Testis (tissue), 5 donors: ENCODE measurements at places on chromosomes 12 and 14. TPM values are rescaled to one million over a fixed set of nuclear protein-coding genes. Genes with fewer than 3 reads are reported as not detected.

GRCh38 chr12:104664351-104664750, 207.6 kb downstream of the CHST11 start:
- peak; percentile 45 for DNase-seq

DNA sequence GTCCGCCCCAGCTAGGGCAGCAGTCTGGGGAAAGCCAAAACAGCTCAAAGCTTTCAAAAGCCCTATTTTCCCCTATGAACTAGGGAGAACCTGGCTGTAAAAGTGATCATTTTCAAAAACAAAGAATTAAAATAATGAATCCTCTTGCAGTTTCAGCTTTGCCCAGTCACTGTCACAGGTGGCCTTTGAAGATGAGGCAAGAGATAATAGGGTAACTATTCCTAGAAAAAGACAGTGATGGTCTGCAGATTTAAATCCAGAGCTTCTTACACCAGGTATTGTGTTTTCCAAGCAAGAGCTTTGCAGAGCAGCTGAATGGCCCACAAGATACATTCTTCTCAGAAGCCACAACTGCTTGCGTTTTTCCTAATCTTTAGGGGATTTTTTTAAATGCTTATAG, 80.2 kb upstream of the NUDT4 start:
- no peak for DNase-seq

Gene SDR9C7
- polyA plus RNA-seq = 0.46 TPM

Gene PLA2G1B
- polyA plus RNA-seq = 3.6 TPM

GRCh38 chr14:50173891-50174290, 57.5 kb downstream of the SOS2 start:
- no peak for DNase-seq

GRCh38 chr12:65339161-65339560, 60.7 kb downstream of the MSRB3 start:
- no peak for DNase-seq

DNA sequence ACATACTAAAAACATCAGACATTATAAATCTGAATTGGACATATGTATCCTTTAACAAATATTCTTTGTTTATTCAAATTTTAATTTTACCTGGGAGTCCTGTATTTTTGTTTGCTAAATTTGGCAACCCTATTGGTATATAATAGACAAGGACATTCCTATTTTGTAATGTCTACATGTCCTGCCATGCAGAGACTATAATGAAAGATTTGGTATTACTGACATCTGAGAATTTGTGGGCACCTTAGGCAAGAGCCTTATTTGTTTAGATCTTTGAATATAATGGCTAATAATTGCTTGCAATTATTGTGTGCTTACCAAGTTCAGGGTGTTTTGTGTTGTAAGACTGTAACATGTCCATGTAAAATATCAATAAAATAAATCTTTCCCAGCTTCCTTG, 334.4 kb downstream of the KCNH5 start:
- no peak for DNase-seq

- no peak for DNase-seq
Observed at GRCh38 chr12:116613256-116613655, 54.1 kb downstream of the MAP1LC3B2 start.

- no peak for DNase-seq
Observed at GRCh38 chr14:38762845-38763244, 340.2 kb downstream of the SEC23A start.

Gene CCDC60
- polyA plus RNA-seq = 35.6 TPM

DNA sequence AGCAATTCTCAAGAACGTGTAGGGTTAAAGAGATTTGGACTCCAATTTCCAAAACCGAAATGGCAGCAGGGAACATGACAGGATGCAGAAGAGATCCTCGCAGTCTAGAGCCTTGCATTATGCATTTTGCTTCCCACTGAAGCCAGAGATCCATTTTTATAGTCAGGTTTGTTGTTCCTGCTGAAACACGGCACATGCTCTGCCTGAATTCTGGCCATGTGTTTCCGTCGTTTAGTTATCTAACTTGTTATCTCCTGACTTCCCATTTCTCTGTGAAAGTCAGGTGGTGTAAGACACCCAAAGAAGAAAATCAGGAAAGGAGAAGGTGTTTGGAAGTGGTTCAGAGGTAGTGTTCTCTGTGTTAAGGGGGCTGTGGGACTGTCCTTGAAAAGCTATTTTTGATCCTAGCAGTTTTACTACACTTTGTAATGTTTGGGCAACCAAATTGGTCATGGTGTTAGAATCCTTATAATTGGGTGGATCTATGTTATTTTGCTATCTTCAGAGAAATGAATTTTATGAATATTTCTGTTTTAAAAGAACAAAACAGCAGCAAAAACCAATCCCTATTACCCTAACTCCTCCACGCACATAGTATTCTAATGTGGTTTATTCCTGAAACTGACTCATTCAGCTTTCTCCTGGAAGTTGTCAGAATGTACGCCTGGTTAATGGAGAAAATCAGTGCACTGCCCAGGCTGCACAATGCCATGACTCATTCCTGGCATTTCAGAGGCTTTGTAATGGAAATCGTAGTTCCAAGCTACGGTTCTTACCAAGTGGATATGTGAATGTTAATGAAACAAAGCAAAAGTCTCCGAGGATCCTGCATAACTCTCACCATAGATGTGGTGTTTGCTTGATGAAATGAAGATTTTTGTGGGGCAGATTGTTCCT, 110.1 kb downstream of the SAMD4A start:
- no peak for DNase-seq

DNA sequence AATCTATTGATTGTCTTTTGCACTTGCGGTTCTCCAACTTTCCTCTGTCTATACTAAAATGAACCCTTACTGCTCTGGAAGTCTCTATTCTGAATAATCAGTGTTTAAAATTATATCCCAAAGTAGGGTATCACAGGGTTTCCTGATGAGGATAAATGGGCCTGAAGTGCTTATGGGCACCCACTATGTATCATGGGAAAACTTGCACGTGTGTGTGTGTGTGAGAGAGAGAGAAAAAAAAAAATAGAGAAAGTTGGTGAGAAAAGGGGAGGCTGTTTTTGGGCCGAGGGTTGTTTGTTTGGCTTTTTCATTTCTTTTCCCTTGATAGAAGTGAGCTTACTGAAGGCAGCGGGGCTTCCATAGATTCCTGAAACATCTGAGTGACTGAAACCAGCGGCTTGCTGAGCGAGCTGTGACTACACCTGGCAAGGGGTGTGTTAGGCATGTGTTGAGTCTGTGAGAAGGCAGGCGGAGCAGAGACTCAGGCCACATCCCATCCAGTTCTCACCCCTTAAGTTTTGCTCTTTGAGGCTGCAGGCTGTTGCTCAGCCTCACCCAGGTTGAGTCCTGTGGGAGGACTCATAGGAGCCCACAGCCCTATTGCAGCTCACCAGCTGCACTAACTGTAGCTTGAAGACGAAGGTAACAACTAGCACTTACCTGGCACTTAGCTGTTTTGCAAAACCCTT, 17.2 kb downstream of the PPFIBP1 start:
- DNase-seq = no peak

DNA sequence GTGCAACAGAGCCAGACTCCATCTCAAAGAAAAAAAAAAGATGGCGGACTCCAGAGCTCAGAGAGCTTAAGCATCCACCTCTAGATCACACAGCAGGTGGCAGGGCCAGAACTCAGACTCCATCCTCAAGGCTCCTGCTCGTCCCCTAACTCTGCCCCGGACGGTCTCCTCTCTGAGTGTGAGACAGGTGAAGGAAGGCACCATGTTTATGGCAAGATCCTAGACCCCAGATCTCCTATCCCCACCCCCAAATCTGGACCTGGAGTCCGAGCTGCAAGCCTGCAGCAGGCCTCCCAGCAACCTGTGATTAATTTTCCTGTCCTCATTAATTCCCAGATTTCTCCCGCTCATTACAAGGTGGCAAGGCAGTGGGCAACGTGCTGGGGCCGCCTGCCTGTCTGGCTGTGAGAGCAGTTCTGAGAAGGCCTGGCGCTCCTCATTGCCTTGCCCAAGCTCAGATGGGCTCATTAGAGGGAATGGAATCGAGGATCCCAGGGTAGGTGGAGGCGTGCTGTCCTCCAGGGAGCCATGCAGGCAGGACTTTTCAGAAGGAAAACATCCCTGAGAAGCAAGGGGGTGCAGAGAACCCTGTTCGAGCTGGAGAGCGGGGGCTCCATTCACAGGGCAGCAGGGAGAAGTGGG, 296.6 kb upstream of the RTL1 start:
- no peak for DNase-seq

DNA sequence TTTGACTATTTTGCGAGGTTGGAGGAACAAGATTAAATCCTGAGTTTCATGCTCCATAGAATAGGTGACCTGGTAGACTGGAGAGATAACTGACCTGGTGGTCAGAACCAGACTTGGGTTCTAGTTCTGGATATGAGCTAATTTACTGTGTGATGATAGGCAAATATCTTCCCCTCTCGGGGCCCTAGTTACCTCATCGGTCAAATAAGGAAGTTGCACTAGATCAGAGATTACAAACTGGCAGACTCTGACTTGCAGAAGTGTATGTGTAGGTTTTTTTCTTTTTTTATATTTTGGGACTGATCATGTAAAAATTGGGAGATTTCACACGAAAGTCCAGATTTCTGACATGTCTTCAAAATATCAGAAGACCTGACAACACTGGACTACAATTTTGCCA, 37.0 kb downstream of the RPH3A start:
- no peak for DNase-seq

DNA sequence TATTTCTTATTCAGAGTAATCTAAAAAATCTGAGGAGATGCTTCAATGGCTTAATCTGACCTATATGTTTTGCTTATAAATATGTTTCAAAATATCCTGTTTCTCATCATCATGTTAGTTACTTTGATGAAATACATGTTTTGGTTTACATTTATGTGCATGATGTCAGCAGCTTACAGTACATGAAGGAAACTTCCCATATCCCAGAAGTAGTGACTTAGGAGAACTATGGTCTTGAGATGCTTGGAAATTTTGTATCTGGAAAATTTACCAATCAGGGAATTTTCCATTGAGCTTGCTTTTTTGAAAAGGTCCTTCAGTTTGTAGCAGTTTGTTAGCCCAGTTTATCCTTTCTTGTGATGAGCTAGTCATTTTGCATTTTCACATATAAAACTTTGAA, 73.3 kb downstream of the RASSF8 start:
- no peak for DNase-seq

- peak; percentile 21 for DNase-seq
Observed at GRCh38 chr12:96434107-96434506, 33.9 kb upstream of the CDK17 start.

GRCh38 chr14:67618617-67619063, 1.1 kb upstream of the ARG2 start:
- no peak for DNase-seq

DNA sequence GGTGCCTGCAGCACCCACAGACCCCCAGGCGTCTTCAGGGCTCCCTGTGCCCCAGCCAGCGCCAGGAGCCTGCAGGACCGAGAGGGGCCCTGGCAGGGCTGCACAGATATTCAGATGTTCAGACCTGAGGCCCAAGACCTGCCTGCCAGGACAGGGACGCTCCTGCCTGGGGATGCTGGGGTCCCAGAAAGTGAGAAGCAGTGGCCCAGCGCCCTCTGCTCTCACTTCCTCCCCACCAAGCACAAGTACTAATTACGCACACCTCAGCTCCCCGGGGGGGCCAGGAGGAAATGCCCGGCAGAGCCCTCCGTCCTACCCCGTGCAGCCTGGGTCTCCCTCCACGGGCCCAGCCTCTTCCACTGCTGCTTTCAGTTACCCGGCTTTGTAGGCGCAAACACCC, 28.8 kb upstream of the INF2 start:
- DNase-seq = no peak

DNA sequence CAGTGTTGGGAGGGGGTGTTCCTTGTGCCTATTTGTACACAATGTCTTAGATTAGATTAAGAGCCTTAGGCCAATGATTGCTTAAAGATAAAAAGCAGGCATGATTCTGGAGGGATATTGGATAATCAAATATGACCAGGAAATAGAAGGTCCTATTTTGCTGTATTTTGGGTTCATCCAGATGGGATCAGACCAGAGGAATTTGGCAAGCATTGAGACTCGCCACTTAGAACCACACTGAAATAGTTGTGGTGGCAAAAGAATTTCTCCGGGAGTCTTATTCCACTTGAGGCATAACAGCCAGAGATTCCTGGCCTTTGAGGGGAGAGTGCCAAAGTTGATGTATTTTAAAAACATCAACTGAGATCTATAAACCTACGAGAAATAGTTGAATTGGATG, 327.2 kb downstream of the RAD51B start:
- DNase-seq = no peak

Gene RAD9B
- polyA plus RNA-seq = 21.8 TPM

- no peak for DNase-seq
Observed at GRCh38 chr12:6262623-6263022, 47.9 kb upstream of the PLEKHG6 start.

- DNase-seq = no peak
Observed at GRCh38 chr14:23638414-23639047, 2.4 kb downstream of the DHRS2 start.

DNA sequence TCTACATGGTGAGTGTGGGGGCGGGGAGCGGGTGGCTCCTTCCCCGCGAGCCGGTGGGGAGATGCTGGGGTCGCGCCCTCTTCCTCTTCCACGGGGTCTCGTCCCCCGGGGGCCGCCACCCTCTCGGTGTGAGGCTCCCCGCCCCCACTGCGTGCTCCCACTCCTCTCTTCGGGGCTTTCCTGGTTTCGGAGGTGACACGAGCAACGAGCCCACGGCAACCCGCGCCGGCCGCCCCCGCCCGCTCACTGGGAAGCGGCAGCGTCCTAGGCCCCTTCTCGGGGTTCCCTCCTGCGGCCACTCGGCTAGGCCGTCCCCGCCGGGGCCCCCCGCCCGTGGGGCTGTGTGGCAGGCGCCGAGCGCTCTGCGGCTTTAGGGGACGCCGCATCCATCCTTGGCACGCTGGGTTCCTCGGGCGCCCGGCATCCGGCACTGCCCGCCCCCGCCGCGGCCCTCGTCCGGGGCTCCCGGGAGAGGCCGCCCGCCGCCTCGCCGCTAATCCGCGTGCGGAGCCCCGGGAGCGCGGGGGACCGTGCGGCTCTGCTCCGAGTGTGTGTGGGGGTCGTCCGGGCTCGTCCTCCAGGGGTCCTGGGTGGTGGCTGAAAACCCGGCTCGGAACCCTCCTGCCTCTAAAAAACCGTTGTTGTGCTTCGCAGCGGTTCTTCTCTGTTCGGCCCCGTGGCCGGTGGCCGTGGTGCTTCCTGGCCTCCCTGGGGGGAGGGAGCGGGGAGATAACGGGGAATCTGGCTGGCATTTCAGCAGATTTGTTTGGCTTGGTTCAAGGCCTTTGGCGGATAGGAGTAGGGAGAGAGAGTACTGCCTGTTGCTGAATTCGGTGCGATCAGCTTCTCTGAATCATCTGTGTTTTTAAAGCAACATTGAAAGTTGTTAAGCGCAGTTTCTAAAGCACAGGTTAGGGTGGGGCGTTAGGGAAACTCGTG, 1.0 kb downstream of the PCNX1 start:
- DNase-seq = peak; percentile 71

GRCh38 chr14:55297611-55298499, 26.6 kb downstream of the FBXO34 start:
- no peak for DNase-seq

GRCh38 chr12:66665435-66665985, 13.4 kb downstream of the GRIP1 start:
- DNase-seq = no peak

Gene SLC17A8
- polyA plus RNA-seq = 0.28 TPM

GRCh38 chr12:63223128-63223527, 72.1 kb upstream of the AVPR1A start:
- DNase-seq = no peak
